ENCODE measurements at places on chromosomes 6 and 20.

GRCh38 chr6:87939776-87940175 lies 107.9 kb upstream of the SPACA1 start:
- no peak for DNase-seq

GRCh38 chr20:23582293-23582692 lies 14.0 kb upstream of the CST9L start:
- no peak for DNase-seq

GRCh38 chr20:14687313-14687712 lies 349.9 kb upstream of the FLRT3 start:
- DNase-seq, result no peak

DNA sequence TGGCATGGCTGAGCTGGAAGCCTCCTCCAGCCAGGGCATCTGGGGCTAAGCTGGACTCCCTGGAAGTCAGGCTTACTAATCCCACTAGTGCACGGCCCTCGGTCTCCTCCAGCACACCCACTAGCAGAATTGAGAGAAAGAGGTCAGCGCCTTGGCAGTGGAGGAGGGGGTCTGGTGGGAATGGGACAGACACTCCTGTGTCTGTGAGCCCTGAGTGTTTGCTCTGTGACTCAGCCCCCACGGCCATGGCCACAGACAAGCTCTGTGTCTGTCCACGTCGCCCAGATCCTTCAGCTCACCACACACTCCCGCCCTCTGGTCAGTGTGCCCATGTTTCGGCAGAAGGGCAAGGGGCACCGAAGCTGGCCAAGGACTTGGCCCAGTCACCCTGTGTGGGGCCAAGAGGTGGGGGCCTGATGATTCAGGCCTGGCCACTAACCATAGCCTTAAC lies 8.8 kb downstream of the MDFI start:
- DNase-seq, result no peak

DNA sequence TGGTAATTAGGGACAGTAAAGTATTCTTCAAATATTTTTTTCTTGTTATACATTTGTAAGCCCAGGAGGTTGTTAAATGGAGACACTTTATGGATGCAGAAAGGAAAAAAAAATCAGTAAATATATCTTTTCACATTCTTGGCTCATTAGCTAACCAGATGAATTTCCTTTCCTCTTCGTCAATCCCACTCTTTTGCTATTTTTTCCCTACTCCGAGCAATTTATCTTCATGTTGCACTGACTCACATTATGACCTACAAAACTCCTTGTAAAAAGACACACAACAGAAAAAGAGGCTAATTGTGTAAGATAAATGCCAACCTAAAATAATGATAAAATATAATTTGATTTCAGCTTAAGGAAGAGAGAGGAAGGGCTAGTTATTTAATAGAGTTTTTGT lies 472.9 kb upstream of the ZNF337 start:
- no peak for DNase-seq

DNA sequence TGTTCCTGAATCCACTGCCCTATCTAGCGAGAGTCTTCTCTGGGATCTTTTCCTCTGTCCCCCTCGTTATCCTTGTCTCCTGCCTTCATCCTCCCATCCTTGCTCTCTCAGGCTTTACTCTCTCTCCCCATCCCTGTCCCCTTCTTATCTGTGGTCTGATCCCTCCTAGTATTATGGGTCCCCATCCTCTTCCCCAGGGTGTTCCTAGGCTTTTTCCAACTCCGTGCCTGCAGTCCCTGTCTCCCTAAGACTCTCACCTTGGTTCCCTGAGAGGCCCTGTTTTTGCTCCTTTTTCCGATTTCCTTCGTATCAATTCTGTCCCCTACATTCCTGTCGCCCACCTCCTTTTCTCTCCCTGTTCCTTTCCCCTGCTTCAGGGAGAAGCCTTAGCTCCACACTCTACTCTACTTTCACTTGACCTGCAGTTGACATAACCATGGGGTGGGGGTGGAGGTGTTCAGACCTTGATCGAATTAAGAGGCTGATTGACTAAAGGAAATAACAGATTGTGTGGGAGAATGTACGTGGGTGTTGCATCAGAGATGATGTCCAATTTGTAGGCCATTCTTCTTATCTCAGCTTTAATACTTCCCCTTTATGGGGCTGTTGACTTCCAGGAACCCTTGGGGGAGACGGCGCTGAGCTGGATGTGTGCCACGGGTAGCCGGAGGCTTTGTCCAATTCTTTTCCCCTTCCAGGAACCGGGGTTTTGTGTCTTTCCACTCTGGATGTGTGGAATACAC lies 905 bp downstream of the PPARD start:
- peak; percentile 55 for DNase-seq

- DNase-seq, result peak; percentile 61
These were observed 2.9 kb downstream of the MAP7 start for GRCh38 chr6:136547336-136547735.

DNA sequence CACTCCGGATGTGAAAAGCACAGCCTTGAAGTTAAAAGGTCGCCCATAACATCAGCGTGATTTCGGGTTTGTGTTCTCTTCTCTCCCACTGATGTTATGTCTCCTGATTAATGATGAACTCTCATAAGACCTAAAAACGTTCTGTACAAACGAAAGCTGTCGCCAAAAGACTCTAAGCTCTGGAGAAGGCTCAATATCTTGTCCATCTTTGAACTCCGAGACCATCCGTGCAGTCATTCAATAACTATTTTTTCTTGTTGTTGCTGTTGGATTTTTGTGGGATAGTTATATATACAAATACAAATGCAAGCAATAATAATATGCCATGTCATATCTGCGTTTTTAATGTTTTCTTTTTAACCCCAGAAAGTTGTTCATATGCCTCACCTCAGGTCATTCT lies 291.8 kb upstream of the MARCKS start:
- DNase-seq, result no peak

DNA sequence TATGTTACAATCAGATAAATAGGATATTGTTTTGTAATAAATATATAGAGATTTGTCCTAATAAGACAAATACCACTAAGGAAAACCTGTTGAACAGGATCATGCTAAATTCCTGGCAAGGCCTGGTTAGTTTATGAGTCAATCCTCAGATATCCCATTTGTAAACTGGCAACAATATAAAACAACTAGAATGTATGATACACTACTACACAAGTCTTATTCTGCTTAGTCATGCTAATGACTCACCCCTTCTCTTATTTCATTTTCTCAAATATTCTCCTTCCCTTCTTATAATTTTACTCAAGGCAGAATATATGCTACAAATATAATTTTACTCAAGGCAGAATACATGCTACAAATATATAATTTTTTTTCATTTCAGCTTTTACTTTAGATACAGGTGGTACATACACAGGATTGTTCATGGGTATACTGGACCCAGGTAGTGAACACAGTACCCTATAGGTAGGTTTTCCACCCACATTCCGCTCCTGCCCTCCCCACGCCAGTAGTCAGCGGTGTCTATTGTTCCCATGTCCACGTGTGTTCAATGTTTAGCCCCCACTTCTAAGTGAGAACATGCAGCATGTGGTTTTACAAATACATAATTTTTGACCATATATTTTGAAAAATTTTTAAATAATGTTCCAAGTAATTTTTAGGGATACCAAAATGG lies 6.3 kb downstream of the OSER1 start:
- DNase-seq, result no peak
